ENCODE measurements at places on chromosomes 11 and 22.

- DNase-seq: no peak
Observed at GRCh38 chr11:665062-665703, 28.1 kb downstream of the DRD4 start.

GRCh38 chr11:4156571-4156970 is 62.0 kb downstream of the RRM1 start:
- DNase-seq: no peak

GRCh38 chr11:118911880-118912741 is 13.6 kb downstream of the BCL9L start:
- DNase-seq: no peak

DNA sequence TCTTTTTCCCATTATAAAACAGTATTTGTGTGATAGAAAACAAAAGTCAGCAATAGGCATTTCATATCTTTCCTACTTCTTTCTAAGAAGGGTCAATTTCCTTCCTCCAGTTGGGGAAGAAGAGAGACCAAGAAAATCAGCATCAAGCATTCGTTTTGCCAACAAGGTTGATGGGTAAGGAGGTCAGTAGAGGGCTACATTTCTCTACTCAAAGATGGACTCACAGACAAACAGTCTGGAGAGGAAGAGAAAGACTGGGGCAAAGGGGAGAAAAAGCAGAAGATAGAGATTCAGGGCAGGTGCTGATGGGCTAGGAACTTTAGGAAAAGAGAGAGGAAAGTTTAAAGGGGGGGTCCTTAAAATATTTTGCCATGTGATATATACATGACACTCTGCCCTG is 8.6 kb upstream of the MTNR1B start:
- no peak for DNase-seq

DNA sequence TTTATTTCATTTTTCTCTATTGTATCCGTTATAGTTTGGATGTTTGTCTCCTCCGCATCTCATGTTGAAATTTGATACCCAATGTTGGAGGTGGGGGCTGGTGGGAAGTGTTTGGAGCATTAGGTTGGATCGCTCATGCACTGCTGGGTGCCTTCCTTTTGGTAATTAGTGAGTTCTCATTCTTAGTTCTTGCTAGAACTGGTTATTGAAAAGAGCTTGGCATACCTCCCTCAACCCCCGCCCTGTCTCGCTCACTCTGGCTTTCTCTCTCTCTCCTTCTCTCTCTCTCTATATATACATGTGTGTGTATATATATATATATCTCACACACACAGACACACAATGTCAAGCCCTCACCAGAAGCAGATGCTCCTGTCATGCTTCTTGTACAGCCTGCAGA is 978.7 kb downstream of the DLG2 start:
- no peak for DNase-seq

DNA sequence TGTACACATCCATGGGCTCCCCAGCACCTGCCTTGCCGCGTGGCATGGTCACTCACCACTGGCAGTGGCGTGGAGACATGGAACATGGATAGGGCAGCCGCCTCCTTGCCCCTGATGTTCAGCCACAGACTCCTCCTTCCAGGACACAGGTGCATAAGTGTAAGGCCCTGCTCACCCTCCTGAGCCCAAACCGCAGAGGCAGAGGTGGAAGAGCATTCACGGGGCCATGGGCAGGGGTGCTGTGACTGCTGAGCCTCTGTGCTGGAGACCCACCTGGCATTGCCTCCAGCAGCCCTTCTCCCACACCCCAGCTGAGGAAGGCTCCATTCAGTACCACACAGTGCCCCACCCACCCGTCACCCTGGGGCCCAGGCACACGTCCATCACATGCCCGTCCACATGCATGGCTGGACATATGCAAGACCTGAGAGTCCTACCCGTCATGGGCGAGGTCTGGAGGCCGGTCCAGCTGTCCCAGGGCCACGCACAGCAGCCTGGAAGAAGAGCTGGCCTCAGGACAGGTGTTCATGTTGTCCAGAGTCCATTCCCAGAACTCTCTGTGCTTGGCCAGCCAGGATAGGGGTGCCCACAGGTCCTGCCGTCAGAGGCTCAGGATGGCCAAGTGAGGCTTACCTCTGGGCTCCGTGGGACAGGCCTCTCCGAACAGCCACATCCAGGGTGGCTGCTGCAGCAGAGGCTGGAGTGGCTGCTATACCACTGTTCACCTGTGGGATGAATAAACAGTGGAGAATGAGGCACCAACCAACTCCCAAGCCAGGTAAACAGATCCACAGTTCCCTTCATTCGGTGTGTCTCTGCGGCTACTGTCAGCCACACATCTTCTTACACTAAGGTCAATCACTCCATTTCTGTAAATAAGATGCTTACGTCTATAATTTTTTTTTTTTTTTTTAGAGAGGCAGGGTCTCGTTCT is 1.7 kb upstream of the TUBGCP6 start:
- no peak for DNase-seq

DNA sequence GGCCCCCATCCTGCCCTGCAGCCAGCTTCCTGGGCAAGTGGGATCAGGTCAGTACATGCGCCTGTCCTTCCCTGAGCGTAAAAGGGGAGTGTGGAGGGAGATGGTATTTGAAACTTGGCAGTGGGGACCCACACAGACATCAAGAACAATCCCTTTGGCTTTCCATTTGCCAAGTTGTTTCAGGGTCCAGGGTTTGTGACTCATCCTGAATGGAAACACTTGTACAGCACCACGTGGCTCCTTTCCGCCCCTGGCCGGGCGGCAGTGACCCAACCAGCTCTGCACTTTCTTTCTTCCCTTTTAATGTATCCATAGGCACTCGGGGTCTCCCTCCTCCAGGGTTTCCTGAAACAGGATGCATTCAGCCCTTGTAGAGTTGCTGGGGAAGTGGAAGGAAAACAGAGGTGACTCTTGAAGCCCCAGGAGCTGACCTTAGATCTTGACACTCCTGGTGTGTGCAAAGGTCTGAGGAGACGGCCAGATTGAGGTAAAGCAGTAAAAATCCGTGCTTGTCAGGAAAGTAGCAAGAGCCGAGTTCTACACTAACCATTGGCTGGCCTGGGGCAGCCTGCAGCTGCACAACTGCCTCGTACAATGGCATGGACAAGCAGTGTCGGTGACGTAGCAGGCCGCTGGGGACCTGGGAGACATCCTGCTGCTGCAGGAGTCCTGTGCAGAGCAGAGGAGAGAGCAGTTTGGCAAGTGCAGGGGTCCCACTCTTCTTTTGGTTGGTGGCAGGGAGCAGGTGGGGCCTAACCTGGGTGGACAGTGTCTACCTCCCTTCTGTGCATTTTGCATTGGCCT is 189.8 kb downstream of the SNX19 start:
- DNase-seq: no peak

DNA sequence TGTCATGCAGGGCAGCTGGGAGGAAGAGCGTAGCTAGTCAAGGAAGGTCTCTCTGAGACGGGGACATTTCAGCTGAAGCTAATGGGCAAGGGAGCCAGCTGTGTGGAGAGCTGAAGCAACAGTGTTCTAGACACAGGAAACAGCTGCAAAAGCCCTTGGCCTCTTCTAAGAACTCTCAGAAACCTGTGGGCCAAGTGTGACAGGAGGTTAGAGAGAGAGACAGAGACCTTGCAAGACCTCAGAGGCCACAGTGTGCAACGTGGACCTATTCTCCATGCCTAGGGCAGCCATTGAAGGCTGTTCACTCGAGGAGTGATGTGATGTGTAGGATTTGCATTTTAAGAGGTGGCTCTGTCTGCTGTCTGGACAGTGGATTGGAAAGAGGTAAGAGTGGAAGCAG is 48.7 kb upstream of the TNRC6B start:
- no peak for DNase-seq

DNA sequence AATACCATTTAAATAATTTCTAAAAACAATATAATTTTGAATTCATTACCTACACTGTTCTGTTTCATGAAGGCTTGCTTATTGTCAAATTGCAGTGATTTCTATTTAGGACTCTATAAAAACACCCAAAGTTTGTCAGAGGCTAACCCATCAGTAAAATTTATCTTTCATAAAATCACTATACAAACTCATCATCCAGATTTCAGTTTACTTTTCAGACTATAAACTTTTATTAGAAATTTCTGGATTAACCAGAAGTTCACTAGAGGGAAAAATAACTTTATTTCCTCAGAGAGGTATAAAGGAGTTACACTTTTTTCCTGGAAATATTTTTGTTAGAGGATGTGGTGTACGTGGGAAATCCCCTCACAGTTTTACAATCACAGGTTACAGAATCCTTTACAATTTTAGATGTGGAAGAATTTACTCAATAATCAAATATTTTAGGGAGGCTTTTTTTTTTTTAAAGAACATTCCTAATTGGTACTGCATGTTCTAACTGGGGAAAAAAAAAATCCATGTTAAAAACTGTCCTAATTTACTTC is 176.7 kb downstream of the SWAP70 start:
- no peak for DNase-seq

DNA sequence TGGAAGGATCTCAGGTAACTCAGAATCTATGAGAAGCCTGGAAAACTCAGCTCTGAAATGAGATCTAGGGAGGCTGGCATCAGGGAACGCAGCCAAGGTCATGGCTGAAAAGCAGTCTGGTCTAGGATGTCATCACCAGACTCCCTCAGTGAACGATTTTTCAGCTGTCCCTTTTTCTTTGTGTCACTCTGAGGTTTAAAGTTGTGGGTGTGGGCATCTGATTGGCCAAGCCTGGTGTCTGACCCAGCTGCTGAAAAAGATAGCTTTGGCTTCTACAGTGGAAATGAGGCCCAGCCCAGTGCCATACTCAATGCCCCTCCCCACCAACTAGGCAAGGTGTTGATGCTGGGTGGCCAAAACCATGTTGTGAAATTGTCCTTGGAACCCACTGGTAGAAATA is 14.5 kb downstream of the RPS3 start:
- DNase-seq: no peak

DNA sequence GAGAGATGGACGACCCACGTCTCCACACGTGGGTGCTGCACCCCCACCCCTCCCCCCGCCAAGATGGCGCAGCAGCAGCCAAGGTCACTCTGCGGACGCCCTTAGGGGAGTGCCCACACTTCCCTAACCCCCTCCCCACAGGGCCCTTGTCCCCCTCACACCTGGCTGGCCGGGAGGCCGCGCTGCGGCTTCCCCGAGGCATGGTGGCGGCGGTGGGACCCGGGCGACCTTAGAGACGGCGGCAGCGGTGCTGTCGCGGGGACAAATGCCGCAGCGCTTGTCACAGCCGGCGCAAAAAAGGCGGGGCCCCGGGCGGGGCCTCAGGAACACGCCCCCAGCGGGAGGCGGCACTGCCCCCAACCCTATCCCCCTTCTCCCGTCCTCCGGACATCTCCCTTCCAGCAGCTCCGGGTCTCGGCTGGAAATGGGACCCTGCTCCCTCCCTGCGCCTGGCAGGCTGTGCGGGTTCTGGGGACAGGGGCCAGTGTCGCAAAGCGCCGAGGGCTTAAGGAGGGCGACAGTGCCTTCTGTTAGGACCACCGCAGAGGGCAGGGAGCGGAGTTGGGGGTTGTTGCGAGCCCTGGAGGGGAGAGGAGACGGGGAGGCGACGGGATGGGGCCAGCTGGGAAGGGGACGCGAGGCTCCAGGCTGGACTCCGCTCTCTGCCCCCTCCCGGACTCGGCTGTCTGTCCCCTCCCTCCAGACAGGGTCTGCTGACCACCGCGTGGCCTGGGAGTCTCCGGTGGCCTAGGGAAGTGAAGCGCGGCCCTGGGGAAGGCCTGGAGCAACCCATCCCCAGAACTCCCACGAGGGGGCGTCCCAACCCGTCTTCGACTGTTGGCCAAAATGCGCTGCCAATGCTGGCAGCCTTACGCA is at the start of gene CHCHD10:
TSS of gene CHCHD10 (minus strand) at position 300 of the 876 bp plus-strand sequence. CDS start at position 202, 98 bp downstream.
- DNase-seq: peak; percentile 96

DNA sequence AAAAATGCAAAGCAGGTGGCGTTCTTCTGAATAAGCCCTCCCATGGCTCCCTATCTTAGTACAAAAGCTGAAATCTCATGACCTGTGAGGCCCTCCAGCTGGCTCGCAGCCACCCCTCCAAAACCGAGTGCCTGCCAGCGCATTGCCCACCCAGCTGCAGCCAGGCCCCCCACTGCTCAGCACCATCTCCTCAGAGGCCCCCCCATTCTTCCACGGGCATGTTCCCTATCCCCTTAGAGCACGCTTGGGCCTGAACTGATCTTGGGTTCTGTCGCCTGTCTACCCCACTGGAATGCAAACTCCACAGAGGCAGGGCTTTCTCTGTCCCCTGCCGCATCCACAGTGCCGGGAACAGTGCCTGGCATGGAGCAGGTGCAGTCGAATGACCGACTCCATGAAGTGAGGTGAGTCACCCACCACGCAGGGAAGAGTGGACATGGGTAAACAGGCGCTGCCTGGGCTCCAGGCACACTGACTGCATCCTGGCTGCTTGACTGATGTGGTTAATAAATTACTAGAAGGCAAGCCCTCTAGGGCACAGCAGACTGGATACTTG is 11.3 kb upstream of the EFCAB6 start:
- DNase-seq: peak; percentile 88
